ENCODE measurements at places on chromosomes 16 and 17.
A peak's percentile ranks its signal among the peaks of the same experiment; 100 is the strongest.

- DNase-seq, result no peak
These were observed 70.0 kb upstream of the NKD1 start for GRCh38 chr16:50478075-50478772.

GRCh38 chr16:51701025-51701424 is 550.0 kb upstream of the SALL1 start:
- no peak for DNase-seq

DNA sequence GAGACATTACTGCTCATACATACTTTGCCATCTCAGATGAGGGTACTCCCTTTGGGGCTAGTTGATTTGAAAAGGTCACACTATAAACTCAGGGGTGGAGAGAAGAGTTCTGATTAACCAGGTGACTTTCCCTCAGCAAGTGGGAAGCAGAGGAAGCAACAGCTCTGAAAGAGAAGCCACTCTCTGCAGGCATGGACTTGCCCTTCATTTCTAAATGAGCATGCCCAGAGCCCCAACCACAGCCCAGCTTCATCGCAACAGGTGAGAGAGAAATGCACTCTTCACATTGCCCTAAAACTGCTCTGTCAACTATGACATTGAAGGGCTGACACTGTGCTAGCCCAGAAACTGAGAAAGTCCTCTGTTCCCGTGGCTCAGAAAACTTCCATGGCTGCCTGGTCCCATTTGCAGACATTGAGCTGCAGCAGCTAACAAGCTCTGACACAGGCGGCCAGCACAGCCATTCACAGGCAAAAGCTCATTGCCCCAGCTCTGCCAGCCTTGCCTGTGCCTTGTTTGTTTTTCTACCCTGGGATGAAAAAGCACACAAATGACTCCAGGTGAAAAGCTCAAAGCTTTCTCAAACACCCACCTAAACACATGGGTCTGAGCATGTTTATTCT is 419.8 kb upstream of the DYNLRB2 start:
- no peak for DNase-seq

GRCh38 chr16:9602189-9602588 is 510.7 kb downstream of the HAPSTR1 start:
- DNase-seq, result no peak

GRCh38 chr16:83791916-83792315 is 15.9 kb upstream of the HSBP1 start:
- DNase-seq, result no peak

DNA sequence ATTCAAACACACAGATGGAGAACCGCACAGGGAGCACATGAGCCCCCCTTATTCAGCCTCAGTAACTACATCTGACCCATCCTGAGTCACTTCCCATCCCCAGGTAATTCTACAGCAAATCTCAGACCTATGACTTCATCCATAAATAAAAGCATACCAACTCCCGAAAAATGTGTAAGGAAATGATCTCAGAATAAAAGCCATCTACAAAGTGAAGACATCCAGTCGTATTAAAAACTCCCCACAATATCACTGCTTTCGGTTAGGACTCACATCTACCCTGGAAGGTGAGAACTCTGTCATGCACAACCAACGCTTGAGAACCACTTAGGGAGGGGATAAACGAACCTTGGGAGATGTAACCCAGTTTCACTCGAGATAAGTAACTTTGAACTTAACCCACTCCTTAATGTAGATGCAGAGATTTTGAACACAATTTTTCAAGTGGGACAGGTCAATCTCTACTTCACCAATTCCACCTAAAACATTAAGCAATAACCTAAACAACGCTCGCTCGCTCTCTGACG is 1.3 kb downstream of the USP36 start:
- peak; percentile 35 for DNase-seq

- DNase-seq, result peak; percentile 64
These were observed 87.5 kb upstream of the DNAH17 start for GRCh38 chr17:78664476-78665386.

- peak; percentile 100 for DNase-seq
These were observed 22.5 kb downstream of the CCR7 start for GRCh38 chr17:40542558-40543411.

- peak; percentile 35 for DNase-seq
These were observed 16.5 kb downstream of the PHKB start for GRCh38 chr16:47477679-47478078.

- no peak for DNase-seq
These were observed 11.3 kb upstream of the STAC2 start for GRCh38 chr17:39236981-39237441.

GRCh38 chr16:3119286-3119685 is 6.9 kb downstream of the ZNF205 start:
- no peak for DNase-seq

- DNase-seq, result peak; percentile 15
These were observed 16.0 kb downstream of the ENGASE start for GRCh38 chr17:79090443-79091225.

GRCh38 chr17:69744512-69745070 is 330.1 kb downstream of the MAP2K6 start:
- DNase-seq, result no peak

DNA sequence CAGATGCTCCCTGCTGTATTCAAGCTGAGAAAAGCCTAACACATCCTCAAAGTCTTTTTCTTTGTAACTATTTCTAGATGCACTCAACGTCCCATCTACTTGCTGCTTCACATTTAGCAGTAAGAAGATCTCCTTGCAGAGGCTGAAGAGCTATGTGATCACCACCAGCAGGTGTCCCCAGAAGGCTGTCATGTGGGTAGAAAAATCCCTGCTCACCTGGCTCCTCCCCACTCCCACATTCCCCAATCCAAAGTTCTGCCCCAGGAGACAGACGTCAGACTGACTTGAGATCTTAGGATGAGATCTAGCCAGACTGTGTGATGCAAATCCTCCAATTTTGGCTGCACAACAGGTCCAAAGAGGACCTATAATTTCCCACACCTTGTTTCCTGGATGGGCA is 1.1 kb downstream of the CCL13 start:
- no peak for DNase-seq

GRCh38 chr16:69942099-69942491 is 9.0 kb upstream of the CLEC18A start:
- no peak for DNase-seq

- peak; percentile 74 for DNase-seq
These were observed 309.4 kb downstream of the SEC14L1 start for GRCh38 chr17:77449908-77450741.

DNA sequence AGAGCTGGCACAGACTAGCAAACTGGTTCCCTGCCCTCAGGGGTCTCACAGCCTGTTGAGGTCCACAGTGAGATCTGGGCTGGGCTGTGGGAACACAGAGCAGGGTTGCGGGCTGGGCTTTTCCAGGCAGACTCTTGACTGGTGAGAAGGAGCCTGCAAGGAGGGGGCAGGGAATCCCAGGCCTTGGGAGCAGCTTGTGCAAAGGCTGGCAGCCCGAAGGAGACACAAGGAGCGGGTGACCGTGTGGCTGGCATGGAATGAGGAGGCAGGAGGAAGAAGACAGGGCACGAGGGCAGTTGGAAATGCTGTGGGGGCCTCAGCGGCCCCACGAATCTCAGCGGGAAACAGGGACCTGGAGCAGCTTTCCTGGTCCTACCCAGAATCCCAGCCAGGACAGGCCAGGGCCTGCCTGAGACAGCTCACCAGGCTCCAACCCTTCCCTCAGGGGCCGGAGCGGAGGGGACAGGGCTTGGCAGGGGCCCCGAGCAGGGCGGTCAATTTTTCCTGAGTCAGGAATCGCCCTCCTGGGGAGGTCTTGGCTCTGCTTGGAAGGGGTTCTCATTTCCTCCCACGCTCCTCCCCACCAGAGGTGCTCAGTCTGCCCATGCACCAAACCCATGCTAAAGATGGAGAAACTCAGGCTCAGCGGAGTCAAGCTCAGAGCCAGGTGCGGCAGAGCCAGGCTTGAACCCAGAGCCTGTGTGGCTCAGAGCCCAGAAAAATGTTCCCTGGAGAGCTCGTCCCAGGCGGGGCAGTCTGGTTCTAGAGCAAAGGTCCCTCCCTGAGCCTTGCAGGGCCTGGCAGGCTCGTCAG is 9.2 kb upstream of the SNN start:
- DNase-seq, result peak; percentile 60

Measured in choroid plexus epithelial cell (primary cell).